Astrocyte of the cerebellum (primary cell): ENCODE measurements at places on chromosomes 7 and 10.

DNA sequence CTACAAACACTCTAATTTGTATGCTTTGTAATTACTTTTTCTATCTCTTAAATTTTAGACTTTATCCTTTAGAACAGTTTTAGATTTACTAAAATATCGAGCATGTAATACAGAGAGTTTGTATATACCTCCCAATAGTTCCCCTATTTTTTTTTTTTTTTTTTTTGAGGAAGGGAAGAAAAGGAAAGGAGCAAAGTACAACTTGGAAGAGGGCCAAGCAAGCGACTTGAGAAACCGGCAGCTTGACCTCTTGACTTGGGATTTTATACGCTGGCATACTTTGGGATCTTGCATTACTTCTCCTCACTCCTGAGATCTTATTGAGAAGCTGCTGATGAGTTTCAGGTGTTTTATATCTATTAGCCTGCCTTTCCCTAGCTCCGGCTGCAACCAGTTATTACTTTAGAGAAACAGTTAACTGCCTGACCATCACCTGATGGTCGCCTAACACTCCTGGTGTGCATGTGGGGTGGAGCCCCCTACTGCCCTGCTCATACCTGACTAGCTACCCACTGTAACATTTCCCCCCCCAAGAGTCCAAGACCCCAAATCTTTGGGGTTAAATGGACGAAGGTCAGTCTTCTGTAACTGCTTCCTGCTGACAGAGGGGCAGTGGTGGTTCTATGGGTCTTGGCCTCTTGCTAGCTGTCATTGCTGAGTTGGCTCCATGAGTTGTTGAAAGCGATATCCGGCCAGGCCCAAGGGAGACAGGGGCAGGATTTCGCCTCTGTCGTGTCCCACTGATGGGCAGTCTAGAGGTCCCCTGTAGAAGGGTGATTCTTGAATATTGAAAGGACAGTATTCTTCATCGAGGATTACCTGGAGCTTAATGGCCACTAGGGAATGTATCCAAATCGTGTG lies 28.5 kb downstream of the MKLN1 start:
- no peak for DNase-seq

- DNase-seq, result peak; percentile 91
These were observed 168.0 kb upstream of the RHEB start for GRCh38 chr7:151687523-151688235.

GRCh38 chr7:25725451-25725850 lies 426.5 kb upstream of the NFE2L3 start:
- no peak for DNase-seq

DNA sequence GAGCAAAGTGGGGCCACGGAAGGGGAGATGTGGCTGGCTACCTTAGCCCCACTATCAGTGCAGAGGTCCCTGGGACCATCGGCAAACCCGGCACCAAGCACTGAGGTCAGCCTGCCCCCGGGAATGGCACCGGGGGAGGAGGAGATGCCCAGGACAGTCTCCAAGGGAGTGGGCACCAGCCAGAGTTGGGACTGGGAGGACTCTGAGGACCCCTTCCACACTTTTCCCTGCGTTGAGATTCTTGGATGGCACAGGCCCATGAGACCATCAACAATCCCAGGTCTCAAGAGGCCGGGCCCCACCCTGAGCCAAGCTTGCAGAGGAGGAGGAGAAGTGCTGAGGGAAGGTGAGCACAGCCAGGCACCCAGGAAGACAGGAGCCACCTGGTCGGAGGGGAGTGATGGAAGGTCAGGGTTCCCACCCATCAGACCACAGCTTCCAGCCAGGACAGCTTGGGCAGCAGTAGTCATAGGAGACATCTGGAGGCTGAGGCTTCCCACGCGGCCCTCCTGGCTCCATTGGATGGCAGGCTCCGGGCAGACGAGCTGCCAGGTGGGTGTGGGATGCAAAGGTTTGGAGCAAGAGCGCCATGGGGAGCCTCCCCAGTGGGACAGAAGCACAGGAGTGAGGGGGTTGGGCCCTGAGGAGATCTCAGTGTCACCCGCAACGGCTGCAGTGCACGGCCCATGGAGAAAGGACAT lies 2.6 kb upstream of the OPN4 start:
- no peak for DNase-seq

DNA sequence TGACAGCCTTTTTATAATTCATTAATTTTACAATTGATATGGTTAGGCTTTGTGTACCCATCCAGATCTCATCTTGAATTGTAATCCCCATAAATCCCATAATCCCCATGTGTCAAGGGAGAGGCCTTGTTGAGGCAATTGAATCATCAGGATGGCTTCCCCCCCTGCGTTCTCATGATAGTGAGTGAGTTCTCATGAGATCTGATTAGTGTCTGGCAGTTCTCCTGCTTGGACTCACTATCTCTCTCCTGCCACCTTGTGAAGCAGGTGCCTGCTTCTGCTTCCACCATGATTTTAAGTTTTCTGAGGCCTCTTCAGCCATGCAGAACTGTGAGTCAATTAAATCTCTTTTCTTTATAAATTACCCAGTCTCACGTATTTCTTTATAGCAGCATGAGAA lies 165.7 kb upstream of the GNAI1 start:
- no peak for DNase-seq

- DNase-seq, result peak; percentile 28
These were observed 69.8 kb upstream of the SEMA3A start for GRCh38 chr7:84264396-84264795.

GRCh38 chr10:5538446-5538845 lies 13.7 kb downstream of the CALML3 start:
- DNase-seq, result peak; percentile 49

DNA sequence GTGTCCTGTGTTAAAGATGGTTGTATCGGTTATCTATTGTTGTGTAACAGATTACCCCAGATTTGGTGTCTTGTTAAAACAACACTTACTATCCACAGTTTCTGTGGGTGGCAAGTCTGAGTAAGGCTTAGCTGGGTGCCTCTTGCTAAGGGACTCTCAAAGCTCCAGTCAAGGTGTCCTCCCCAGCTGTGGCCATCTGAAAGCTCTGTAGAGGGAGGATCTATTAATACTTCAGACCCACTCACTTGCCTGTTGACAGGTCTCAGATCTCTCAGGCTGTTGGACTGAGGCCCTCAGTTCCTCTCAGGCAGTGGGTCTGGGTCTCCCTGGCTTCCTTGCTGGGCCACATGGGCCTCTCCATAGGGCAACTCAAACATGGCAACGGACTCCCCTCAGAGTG lies 19.6 kb downstream of the ARID5B start:
- DNase-seq, result no peak

- DNase-seq, result no peak
These were observed 350.3 kb downstream of the HPSE2 start for GRCh38 chr10:98885378-98885777.

DNA sequence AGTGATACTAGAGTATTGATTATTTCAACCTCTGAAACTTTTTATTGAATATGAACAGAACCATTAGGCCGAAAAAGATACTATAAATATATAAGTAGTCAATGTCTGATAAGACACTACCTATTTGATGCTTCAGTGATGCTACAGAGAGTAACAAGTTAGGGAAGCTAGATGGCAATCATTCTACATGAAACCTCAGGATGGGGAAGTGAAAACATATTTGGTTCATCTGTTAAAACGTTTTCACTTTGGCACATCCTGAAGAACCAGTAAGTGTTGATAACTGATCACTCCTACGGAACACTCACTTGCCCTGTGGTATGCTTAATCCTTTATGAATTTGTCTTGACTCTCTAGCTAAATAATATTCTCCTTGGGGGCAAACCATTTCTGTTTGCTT lies 1064.9 kb downstream of the NXPH1 start:
- no peak for DNase-seq

- DNase-seq, result peak; percentile 63
These were observed 9.9 kb downstream of the EPDR1 start for GRCh38 chr7:37930226-37930948.
